ENCODE measurements at places on chromosomes 5 and 9.

DNA sequence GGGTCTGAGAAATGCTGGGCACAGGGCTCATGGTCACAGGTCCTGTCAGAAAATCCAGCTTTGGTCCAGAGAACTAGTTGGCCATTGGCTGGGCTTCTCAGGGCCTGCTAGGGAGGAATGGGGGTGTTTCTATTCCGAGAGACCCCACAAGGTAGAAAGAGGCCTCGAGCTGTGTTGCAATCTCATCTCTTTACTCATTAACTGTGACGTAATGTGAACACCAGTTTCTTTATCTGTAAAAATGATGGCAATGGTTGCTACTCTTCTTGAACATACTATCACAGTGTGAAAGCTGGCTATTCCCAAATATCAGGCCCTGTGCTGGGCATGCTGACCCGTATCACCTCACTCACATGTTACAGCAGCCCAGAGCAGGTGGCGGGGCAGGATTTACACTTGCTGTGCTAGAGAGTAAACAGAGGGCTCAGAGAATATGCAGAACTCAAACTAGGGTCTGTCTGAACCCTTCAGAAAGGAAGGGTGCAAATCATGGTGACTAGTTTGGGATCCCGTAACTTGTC lies 35.7 kb upstream of the SLC25A51 start:
- no peak for DNase-seq

GRCh38 chr9:128416014-128416413 lies 4.6 kb upstream of the CERCAM start:
- DNase-seq, result no peak

DNA sequence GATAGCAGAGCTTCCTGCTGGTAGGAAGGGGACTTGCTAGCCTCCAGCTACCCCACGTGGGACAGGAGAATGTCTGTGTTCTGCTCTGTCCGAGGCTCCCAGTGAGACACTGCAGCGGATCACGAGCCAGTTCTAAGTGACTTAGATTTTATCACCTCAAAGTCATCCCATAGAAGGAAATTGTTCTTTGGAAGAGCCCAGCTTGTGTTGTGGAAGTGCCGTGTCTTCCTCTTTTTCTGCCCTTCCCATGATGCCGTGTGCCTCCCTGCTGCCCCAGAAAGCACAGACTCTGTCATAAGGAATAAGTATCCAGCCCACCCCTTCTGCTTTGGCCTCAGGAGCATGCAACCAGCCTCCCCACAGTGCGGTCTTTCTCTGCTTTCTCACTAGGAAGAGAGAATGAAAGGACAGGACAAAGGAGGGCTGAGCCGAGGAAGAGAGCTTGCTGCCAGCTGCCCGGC lies 35.6 kb downstream of the RUFY1 start:
- peak; percentile 74 for DNase-seq

- no peak for DNase-seq
Observed at GRCh38 chr9:91038483-91039124, 237.0 kb downstream of the SYK start.

DNA sequence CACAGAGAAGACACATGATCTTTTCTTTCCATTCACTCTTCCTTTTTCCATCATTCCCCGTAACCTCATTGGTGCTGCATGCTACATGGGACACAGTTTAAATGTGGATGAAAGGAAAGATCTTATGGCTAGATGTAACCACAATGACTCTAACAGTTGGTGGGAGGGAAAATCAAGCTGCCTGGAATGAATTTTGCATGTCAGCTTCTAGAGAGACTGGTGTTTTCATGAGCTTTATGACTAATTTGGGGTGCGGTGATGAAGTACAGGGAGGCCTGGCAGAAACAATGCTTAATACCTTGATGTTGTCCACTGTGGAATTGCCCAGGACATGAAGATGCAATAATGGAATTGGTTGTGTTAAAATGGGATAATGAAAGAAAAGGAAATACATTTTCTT lies 55.9 kb upstream of the MYO10 start:
- DNase-seq, result no peak

GRCh38 chr5:126640866-126641265 lies 40.1 kb downstream of the PHAX start:
- peak; percentile 2 for DNase-seq

- no peak for DNase-seq
Observed at GRCh38 chr9:134890155-134890495, 9.5 kb downstream of the FCN2 start.

DNA sequence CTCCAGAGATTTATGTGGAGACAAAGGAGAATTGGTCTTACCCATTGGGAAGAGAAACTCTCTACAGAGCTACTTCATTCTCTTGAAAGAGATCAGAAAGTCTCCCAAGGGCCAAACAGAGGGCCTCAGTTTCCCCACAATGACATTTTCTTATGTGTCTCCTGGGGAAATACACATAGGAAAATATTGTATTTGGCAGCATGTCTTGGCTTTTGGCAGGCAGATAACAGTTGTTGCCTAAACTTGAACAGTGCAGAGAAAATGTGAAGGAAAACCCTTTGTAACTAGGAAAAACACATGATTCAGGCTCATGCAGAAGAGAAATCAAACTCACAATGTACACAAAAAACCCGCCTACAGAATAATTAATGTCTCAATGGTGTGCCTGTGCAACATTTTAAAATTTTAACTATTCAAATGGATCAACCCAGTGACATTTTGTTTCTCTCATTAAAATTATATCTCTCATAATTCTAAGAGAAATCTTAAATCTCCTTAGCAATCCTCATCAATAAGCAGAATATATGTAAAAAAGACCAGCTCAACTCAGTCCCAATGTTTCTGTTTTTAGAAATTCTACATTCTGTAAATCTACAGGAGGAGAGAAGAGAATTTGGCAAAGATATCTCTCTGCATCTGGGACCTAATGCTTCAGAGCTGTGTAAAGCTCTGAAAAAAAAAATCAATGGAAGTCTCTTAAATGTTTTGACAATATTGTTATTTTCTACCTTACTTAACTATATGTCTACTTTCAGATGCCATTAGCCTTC lies 205.1 kb downstream of the ADAMTSL1 start:
- no peak for DNase-seq

DNA sequence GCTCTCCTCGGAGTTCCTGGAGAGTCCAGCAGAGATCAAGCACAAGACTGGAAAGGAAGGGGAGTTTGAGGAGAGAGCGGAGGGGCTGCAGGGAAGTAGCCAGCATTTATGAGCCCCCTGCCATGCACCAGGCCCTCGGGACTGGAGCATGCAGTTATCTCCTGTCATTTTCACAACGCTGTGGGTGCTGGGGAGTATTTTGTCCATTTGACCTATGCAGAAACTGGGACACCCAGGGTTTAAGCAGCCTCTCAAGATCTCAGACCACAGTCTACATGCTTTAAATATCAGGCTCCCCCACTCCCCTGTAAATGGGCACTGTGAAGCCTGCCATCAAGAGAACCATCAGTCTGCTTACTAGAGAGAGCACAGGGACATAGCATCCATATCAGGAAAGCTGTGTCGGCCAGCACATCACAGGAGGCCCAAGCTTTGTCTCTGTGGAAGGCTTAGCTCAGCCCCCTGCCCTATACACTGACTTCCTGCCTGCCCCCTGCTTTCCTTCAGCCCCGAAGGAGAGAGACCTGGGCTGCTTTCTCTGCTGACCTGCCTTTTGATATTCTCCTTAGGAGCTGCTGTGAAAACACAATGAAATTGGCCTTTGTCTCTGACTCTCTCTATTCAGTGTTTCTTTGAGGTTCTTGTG lies 7.3 kb downstream of the FOXI1 start:
- no peak for DNase-seq

- DNase-seq, result no peak
Observed at GRCh38 chr9:83476513-83476912, 61.7 kb downstream of the FRMD3 start.

GRCh38 chr5:159120446-159120845 lies 20.7 kb upstream of the EBF1 start:
- DNase-seq, result no peak

DNA sequence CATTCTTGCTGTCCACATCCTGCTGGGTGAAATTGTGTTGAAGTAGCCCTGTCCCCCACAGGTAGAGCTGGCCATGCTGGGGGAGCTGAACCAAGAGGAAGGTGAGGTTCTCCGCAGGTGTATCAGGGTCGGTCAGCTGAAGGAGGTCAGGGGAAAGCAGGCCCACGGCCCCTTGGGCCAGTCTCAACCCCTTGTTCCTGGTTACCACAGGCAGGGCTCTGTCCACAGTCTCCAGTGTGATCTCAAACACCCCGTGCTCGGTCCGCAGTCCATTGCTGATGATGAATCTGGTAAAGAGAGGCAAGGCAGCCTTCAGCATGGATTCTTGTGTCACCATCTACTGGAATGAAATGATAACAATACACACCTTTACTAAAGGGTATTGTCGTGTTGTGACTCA lies 53.4 kb upstream of the CER1 start:
- DNase-seq, result no peak

DNA sequence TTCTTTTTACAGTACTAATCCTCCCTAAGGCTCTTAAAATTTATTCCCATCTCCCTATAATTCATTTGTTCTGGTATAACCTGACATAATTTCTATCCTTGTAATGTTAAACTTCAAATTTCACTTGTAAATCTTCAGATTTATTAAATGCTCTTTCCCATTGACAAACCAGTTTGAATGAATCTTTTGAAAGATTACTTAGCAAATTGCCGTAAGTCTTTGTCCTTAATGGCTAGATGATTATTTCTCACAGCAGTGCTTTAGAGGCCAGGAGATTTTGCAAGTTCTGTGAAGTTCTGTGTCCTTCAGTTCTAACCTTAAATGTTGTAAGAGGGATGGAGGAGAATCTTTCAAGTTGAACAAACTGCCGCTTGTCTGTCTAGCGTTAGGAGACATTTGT lies 4.2 kb downstream of the SLC44A1 start:
- DNase-seq, result no peak

DNA sequence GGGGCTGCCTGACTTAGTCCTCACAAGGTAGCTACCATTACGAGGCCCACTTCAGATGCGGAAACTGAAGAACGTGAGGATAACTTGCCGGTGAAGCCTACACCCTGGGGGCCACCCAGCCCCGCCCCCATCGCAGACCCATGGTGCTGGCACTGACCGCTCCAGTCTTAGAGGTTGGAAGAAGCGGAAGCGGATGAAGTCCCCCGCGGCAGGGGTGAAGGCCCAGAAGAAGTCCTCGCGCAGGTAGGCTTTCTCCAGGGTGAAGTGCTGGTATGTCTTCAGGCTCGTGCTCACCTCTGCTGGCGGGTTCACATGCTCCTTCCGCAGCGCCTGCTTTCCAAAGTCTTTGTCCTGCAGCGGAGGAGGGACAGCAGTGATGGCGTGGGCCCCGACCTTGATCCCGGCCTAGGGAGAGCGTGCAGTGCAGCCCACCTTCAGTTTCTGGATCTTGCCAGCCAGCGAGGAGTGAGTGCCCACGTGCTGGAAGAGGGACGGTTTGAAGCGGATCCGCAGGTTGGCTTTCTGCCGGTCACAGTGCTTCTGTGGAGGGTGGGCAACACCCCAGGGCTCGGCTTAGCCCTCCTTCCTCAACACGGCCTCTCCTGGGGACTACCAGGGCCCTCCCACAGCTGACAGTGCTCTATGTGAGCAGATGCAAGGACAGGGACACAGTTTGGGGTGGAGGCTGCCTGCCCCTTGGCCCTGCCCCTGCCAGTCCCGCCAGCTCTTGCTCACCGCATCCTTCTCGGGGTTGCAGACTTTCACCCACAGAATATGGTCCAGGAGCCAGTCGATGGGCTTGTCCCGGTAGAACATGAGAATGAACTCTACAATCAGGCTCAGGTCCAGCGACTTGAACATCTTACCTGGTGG lies 5.2 kb downstream of the LTC4S start:
- DNase-seq, result no peak

GRCh38 chr5:170302653-170303501 lies 5.3 kb upstream of the LCP2 start:
- peak; percentile 92 for DNase-seq

GRCh38 chr5:39414426-39414825 lies 10.4 kb downstream of the DAB2 start:
- no peak for DNase-seq

DNA sequence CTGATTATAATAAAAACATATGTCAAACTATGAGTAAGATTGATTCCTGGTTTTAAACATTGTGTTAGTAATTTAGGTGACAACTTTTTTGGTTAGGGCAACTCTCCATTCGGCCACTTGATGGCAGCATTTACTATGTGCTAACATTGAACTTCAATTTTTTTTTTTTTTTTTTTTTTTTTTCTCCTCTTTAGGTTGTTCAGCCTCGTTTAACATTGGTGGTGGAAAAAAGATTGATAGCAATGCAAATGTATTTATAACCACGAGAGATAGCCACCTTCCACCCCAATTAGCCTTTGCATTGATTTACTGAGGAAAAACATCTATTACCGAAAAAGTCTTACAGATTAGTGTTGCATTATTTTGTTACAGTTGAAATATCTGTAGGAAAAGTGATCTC lies 159.1 kb downstream of the CSNK1G3 start:
- peak; percentile 69 for DNase-seq

DNA sequence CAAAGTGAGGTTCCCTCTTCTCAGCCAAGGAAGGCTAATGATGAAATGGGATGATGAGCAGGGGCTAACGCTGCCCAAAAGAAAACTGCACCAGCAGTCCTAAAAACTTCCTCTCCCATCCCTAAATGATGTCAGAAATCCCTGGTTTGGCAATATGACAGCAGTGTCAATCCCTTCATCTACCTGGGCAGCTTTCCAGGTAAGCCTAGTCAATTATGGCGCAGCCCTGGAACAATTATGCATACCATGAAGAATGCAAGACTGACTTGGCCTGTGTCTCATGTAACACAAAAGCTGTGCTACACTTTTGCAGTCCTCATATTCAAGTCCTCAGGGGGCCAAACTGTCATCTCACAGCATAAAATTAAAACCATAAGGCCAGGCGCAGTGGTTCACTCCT lies 7.0 kb downstream of the DMGDH start:
- DNase-seq, result no peak

DNA sequence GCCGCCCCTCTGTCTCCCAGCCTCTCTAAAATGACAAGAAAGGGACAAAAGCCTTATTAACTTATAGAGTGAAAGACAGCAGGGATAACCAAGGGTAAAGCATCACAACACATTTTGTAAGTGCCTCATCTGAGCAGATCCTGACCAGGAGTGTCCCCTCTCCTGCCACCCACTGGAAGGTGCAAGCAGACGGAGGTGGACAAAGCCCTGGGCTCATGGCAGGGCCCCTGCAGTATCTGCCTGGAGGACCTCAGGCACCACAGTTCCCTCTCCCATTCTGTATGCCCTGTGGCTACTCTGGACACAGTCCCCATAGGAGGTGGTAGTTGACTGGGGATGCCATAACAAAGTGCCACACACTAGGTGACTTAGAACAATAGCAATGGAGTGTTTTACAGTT lies 319.8 kb downstream of the GADD45G start:
- no peak for DNase-seq

- DNase-seq, result no peak
Observed at GRCh38 chr5:82765765-82766164, 311.4 kb downstream of the TMEM167A start.

- no peak for DNase-seq
Observed at GRCh38 chr9:121708768-121709488, 57.5 kb downstream of the DAB2IP start.

DNA sequence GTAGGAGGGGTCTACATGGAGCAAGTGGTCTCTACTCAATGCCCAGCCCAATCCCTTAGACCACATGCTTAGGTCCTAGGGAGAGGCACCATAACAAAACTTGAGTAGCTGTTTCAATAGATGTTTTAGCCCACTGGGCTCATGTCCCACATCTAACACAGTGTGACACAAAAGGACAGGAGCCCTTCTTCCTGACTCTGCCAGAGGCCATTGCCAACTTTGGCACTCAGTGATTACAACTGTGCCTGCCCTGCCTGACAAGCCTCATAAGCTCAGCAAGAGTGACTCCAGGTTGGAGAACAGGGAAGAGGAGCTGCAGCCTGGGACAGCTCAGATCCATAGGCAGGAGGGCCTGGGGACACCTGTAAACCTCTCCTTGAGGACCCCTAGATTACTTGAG lies 230.8 kb downstream of the ENC1 start:
- no peak for DNase-seq

GRCh38 chr5:148839960-148840359 lies 13.5 kb downstream of the ADRB2 start:
- DNase-seq, result no peak

Measured in suppressor macrophage (primary cell).